ENCODE measurements at places on chromosomes 7 and 10. TPM values are rescaled to one million over a fixed set of nuclear protein-coding genes. Genes with fewer than 3 reads are reported as not detected.

DNA sequence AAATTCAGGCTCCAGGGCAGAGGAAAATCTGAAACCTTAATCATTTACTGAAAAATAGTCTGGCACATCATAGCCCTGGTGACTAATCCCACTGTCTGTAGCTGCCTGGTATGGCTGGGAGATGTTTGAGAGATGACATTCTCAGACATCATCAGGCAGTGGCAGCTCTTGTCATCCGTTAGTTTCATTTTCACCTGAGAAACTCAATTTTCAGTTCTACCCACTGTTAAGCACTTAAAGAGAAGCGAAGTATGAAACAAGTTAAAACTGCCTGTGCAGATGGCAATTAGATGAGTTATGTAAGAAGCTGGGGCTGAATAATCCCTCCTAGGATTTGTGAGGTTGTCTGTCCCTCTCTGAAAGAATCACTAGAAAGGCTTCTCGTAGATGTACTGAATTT is 150.2 kb downstream of the NSUN6 start:
- H3K27me3 ChIP-seq = no peaks in the 10 kb centered on the region
- H3K4me1 ChIP-seq = no peaks in the 10 kb centered on the region
- no peaks in the 10 kb centered on the region for H3K36me3 ChIP-seq
- no peak overlapping the region for H3K27ac ChIP-seq
- no peak overlapping the region for H3K4me3 ChIP-seq
- DNase-seq = no peak

GRCh38 chr10:64007157-64007556 is 486.0 kb downstream of the REEP3 start:
- no peak overlapping the region for H3K4me3 ChIP-seq
- no peaks in the 10 kb centered on the region for H3K4me1 ChIP-seq
- H3K36me3 ChIP-seq = no peaks in the 10 kb centered on the region
- H3K27me3 ChIP-seq = no peaks in the 10 kb centered on the region
- no peak for DNase-seq

DNA sequence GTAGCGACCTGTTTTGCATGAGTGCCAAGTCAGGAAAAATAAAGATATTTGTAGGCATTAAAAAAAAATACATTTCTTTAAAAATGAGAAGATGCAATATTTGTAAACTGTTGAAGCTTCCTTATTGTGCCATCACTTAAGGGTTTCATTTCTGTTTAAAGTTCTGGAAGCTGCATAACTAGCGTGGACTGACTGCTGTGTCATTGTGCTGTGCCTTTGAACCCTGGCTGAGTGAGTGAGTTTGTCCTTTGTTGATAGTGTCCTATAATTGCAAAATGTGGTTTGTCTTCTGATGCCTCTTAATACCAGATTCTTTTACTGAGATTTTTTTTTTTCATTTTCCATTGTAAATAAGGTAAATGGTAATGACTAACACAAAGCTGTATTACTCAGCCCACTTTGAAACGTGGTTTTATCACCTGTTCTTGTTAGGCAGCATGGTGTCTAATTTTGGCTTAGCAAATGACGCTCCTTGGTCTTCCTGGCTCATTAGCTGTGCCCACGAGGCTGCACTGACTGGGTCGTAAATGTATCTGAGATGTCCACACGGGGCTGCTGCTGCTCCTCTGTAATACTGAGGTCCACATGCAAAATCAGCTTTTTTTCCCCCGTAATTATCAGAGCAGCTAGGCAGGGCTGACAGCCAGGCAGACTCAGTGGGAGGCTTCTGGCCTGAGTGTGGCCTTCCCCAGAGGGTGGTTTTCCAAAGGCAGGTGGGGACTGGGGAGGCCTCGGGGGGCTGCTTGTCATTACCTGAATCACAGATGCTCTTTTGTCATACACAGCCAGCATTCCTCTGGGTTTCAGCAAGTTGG is 14.8 kb downstream of the ZSCAN25 start:
- no peaks in the 10 kb centered on the region for H3K4me1 ChIP-seq
- peaks cover 24% of the 10 kb centered on the region for H3K36me3 ChIP-seq

DNA sequence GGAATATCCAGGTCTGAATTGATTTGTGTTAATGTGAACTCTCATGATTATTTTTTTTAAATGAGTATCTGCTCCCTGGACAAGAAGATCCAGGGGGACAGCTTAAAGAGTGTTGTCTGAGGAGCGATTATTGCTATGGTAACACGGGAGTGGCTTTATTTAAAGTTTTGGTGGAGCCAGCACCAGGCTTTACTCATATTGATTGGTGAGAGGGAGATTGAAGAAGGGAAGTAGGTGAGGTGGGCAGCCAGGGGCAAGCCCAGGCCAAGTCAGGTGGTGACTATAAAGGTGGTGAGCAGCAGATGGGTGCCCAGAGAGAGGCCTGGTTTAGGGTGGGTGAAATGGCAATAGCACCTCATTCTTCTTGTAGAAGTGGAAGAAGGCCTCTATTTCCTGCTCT is 10.2 kb upstream of the AGR2 start:
- no peaks in the 10 kb centered on the region for H3K27me3 ChIP-seq
- H3K27ac ChIP-seq = no peak overlapping the region
- no peaks in the 10 kb centered on the region for H3K4me1 ChIP-seq

- no peak overlapping the region for H3K4me3 ChIP-seq
- H3K27ac ChIP-seq = no peak overlapping the region
- H3K27me3 ChIP-seq = no peaks in the 10 kb centered on the region
- no peaks in the 10 kb centered on the region for H3K4me1 ChIP-seq
- DNase-seq = no peak
These were observed 56.8 kb upstream of the FAM171A1 start for GRCh38 chr10:15427843-15428414.

DNA sequence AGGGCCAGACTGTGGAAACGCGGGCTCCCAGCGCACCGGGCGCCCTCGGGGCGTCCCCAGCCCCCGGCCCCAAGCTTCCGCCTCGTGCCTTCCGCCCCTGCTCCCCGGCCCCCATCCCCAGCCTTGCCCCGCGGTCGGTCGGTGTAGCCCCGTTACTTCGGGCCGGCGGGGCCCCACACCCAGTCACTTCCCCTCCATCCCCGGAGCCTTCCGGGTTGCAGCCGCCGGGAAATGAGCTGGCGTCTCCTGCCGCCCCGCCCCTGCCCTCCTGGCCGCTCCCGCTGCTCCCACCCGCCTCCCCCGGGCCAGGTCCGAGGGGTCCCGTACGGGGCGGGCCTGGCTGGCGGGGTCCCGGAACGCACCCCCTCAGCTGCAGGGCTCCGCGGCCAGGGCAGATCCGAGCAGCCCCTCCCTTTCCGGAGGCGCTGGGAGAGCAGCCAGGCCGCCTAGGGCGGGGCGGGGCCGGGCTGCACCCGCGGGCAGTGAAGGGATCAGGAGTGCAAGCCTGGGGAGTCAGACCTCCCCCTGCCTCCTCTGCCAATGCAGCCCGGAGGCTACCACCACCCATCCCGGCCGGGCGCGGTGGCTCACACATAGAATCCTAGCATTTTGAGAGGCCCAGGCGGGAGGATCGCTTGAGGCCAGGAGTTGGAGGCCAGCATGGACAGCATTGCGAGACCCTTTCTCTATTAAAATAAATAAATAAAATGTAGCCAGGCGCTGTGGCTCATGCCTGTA is 709 bp downstream of the ARPC1B start:
- peak overlapping the region; percentile 63 for H3K27ac ChIP-seq
- H3K4me3 ChIP-seq = peak overlapping the region; percentile 61
- H3K27me3 ChIP-seq = no peaks in the 10 kb centered on the region

GRCh38 chr10:62514079-62514693 is 140.0 kb downstream of the ZNF365 start:
- H3K27ac ChIP-seq = no peak overlapping the region
- no peaks in the 10 kb centered on the region for H3K36me3 ChIP-seq
- H3K4me1 ChIP-seq = no peaks in the 10 kb centered on the region
- DNase-seq = no peak

- no peaks in the 10 kb centered on the region for H3K27me3 ChIP-seq
- H3K4me3 ChIP-seq = no peak overlapping the region
- no peaks in the 10 kb centered on the region for H3K4me1 ChIP-seq
These were observed 130.3 kb downstream of the NRF1 start for GRCh38 chr7:129741743-129742213.

The IKZF1 gene
- total RNA-seq = 36.8 TPM

The SPDYE2 gene
- 0.50 TPM for total RNA-seq

The TMEM213 gene
- 30.2 TPM for total RNA-seq
